Stimulated activated CD8-positive, alpha-beta memory T cell treated with anti-CD3 and anti-CD28 coated beads, Interleukin-7, amount 100 ng/mL, for 4 hours (primary cell): ENCODE measurements at places on chromosomes 13 and 19.

- no peak for DNase-seq
These were observed 9.6 kb downstream of the MYO1F start for GRCh38 chr19:8567522-8568172.

DNA sequence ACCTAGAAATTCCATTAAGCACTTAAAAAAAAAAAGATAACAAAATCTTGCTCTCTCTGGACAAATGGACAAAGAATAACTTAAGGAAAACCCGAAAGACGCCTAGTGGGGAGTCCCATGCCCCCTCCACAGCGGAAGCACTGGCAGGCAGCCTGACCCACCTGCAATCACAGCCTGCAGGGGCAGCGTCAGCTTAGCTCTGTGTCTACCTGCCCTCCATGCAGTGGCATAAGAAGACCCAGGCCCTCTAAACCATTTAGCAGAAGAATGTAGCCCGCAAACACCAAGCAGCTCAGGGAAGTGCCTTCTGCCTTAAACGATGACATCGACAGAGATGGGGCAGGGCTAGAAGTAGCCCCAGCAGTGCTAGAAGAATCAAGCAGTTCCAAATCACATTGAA, 36.0 kb downstream of the KCTD15 start:
- no peak for DNase-seq

DNA sequence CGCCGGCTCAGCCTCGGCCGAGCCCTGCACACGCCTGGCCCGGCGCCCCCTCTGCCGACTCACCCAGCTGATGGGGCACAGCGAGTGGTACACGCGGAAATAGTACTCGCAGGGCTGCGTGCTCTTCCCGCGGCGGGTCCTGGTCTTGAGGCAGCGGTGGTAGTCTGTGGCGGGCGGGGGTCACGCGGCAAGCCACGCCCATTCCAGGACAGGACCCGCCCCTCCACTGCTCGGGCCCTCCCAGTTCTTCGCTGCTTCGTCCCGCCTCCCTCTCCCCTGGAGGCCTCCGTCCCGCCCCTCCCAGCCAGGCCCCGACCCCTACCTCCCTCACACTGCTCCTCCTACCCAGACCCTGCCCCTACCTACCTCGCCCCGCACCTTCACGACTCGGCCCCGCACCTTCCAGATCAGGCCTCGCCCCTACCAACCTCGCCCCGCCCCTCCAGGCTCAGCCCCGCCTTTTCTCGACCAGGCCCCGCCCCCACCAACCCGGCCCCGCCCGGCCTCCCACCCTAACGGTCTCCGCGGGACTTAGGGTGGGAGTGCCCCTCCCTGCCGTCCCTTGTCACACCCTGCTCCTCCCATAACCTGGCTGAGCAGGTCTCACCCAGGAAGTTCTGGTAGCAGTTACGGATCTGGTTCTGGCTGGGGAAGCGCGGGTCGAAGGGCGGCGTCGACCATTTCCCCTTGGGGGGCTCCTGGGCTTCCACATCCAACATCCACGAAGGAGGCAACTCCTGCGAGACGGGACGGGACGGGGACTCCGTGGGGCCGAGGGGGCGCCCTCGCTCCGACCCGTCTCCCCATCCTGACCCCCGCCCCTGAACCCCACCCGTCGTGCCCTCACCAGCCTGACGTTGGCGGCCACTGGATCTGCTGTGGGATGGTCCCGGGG, 469 bp downstream of the COX6B2 start:
- DNase-seq, result peak; percentile 39

GRCh38 chr13:57634839-57635165, 3.3 kb downstream of the PCDH17 start:
- DNase-seq, result no peak

DNA sequence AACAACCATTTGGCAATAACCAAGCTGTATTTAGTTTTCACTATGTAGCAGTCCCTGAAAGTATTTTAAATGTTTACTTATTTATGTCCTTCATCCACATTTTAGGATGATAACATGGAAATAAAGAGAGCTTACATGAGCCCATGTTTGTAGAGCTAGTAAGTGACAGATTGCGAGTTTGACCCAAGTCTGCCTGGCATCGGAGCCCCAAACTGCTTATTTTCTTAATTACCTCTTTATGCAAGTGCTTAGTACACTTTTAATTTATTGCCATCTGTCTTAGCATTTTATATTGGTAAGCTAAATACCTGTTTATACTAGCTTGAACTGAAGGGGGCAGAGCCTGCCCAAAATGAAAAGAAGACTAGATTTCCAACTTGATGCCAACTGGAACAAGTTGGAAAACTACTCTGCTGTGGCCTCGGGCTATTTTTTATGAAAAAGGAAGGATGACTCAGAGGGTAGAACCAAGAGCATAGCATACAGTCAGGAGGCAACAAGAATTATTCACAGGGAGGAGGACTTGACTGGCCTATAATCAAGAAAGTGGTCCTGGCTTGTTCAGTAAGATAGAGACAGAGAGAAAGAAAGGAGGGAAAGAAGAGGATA, 150.2 kb downstream of the NDFIP2 start:
- DNase-seq, result no peak

GRCh38 chr19:9823816-9824215, 3.9 kb upstream of the UBL5 start:
- no peak for DNase-seq

DNA sequence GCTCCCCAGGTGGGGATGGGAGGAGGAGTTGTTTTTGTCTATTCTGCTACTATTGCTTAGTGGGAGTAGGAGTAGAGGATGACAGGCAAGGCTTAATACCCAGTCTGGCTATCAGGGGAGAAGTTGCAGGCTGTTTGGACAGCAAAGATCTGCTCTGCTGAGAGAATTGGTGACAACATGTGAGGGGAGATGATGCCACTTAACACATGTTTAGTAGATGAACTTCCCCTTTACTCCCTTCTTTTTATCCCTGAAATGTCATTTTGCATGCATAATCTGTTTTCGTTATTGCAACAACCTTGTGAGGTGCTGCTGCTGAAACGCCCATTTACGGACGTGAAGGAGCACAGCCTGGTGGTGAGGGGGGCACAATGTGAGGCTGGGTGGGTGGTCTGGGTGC, 3.0 kb upstream of the CYP4F12 start:
- no peak for DNase-seq

DNA sequence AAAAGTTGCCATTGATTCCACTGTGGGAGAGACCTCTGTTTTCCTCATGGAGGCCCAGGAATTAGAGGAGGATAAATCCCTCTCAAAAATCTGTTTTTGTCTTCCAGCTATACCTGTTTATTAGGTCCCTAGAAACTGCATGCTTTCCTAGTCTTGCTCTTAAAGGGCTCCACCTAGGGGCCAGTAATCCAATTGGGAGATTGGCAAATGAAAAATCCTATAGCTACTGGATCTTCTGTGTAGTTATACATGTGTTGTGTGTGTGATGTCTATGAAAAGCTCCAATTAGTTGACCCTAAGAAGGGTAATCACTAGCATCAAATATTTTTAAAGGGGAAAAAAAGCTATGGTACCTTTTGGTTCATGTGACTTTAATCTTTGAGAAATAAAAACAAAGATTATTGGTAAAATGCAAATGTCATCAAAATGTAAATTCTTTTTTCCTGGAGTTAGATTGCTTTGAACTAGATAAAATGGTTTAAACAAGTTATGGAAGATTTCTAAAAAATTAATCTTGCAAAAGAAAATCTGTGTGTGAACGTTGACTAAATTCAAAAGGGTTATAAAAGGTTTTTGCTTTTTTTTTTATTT, 63.4 kb upstream of the C1QTNF9B start:
- no peak for DNase-seq

GRCh38 chr19:47805313-47805712, 962 bp upstream of the TPRX1 start:
- no peak for DNase-seq

DNA sequence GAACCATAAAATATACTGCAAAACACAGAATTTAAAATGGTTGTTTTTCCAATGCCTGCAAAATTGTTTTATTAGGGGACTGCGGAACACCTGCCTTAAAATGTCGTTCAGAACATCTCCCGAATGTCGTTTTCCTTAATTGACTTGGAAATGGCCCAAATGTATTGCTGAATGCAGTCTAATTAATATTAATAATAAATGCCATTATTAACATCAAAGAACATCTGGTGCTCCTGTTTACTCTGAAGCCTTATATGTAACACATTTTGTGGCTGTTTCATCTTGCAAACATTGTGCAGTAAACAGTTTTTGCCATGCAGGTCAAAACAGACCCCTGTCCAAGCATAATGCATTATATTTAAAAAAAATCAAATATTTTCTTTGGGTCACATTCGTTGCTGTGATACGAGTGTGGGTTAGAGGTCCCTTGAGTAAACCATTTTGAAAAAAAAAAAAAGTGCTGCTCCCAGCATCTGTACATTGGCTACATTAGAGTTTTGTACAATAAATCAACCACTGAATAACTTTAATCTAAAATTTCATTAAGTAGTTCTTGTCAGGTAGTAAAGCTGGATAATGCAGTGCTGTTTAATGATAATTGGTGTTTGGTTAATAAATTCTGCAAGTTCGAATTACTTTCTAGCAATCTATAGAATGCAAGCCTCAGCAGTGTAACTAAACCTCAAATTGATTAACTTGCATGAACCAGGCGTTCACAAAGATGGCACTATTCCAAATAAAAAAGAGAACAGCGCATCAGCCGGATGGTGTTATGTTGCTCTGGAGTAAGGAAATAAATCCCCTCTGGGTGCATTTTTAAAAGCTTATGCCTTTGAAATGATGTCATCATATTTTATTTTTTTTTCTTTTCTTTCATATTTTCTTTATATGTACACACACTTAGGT, 140.2 kb downstream of the ZNF536 start:
- no peak for DNase-seq
